GM12878 (cell line): ENCODE measurements at places on chromosomes 16 and 17. TPM values are rescaled to one million over a fixed set of nuclear protein-coding genes. Genes with fewer than 3 reads are reported as not detected.

GRCh38 chr16:65500007-65500406 is 378.1 kb upstream of the CDH11 start:
- DNase-seq, result no peak

GRCh38 chr16:50634090-50634489 is 47.0 kb downstream of the SNX20 start:
- no peak for DNase-seq

The PHOSPHO1 gene
- 0.21 and 0.26 TPM in 2 replicates for total RNA-seq

DNA sequence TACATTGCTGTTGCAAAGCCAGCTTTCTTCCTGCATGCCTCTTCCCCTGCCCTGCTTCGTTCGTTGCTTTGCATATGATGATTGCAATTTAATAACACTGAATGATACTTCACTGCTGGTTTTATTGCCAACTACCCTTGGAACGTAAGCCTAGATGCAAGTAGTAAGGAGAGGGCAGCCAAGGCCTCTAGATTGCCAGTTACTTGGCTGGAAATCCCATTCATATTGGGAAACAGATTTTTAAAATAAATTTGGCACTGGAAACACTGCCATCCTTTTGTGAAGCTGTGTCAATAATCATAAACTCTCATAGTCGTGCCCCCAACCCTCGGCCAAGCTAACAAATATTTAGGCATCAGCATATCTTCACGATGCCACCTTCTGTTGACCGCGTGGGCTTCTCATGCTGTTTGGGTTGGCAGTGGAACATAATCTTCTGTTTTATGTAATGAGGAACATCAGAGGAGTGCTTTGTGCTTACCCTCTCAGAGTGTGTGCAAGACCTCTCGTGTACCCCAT is 86.5 kb downstream of the MAP2K6 start:
- no peak for DNase-seq

- DNase-seq, result no peak
These were observed 190.6 kb upstream of the FOXF1 start for GRCh38 chr16:86319585-86320236.

DNA sequence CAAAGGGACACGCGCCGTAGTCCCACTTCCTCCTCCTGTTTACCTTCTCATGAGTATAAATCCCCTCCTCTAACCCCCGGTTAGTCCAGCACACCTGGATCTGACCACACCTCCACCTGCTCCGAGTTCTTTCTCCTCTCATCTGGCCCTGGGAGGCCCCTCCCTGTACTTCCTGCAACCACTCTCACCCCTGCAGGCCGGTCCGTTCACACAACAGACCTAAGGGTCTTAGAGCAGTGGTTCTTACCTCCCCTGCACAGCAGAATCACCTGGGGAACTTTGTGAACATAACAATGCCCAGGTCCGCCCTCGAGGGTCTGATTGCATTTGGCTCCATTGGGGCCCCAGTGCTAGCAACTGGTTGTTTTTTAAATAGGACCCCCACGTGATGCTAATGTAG is 24.8 kb downstream of the TMEM114 start:
- no peak for DNase-seq

The NPIPB9 gene
- total RNA-seq, result 0.80 and 1.6 TPM in 2 replicates

DNA sequence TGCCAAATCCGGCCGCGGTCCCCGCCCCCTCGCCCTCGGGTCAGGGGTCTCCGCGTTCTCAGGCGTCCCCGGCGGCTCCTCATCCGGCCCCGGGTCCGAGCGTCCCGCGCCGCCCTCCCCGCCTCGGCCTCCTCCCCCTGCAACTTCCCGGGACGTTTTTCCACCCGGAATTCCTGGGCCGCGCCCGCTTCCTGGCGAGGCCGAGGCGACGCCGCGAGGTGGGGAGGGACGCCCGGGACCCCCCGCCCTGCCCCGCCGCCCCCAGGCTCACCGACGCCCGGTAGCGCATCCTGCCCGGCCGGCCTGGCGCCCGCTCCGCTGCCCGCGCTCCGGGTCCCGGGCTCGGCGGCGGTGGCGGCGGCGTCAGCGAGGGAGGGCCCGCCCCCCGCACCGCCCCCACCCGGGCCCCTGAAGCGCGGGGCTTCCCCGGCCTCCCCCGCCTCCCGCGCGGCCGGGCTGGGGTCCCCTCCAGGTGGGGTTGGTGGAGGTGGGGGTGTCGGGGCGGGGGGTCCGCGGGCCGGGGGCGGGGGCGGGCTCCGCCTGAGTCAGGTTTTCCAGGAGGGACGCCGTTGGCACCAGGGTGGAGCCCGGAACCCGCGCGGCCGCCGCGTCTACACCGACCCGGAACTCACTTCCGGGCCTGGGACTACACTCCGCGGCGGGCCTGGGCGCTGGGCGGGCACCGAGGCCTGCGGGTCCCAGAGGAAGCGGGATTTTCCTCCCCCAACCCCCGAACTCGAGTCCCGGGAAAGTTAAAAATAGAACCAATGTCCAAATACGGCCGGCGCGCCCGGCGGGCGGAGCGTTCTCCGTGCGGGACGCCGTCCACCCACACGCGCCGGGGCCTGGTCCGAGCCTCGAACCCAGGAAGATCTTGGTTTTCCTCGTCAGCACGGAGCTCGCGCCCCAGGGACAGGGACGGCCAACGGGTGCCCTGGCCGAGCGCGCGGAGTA is 6.8 kb downstream of the MYO1C start:
- no peak for DNase-seq

The C17orf78 gene
- total RNA-seq, result not detected in 2 replicates

The TRPV3 gene
- 3.6 and 5.2 TPM in 2 replicates for total RNA-seq

The TMEM94 gene
- total RNA-seq, result 59.0 and 70.7 TPM in 2 replicates
